ENCODE measurements at places on chromosomes 6 and 20.

DNA sequence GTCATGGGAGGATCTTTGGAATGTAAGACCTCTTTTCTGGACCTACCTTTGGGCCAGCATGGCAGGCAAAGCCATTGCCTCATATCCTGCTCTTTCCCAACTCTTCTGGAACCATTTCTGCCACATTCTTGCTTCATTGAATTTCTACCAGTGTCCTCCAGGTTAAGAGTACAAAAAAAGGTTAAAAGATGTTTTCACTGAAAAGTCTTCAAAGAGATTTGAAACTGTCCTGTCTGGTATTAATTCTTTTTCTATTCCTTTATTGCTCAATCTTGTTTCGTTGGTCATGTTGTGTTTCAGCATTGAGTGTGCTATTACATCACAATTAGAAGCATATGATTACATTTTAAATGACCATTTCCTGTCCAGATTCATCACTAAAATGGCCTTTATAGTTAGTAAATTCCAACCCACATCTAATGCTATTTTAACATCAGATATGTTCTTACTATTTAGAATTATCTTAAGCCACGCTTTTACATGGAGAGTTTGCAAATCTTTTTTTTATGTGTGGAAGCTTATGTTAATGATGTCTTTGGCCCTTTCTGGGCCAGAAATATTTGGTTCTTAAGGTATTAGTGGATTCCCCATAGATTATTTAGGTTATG lies 450.9 kb downstream of the GJA1 start:
- DNase-seq: no peak

DNA sequence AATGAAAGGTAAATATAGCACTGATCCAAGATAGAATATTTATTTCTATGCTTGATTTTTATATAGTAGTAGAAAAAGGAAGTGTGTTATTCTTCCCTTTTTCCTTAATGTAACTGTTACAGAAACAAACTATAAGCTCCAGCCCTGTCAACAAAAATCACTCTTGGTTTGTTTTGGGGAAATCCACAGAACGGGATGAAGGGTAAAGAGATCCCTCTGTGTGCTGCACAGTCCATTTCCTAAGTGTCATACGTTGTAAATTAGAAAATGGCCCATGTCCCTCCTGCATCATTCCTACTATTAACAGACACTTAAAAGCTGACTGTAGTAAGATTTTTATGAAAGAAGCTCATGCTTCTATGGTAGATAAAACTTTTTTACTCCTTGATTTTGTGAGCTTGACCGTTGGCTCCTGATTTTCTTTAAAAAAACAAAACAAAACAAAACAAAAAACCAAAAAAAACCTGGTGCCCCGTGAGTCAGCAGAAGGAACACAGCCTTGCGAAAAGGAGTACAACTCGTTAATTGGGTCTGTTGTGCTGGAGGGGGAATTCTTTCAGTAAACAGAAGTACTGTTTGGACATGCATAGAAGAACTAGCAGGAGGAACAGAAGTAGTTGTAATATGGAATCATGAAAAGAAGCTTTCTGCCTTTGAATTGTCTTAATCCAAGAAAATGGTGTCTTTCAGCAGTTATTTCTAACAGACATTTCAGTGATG lies 67.5 kb downstream of the RTN4IP1 start:
- DNase-seq: no peak

GRCh38 chr6:99491171-99491570 lies 24.1 kb downstream of the USP45 start:
- no peak for DNase-seq

- peak; percentile 77 for DNase-seq
Measured at GRCh38 chr20:21235484-21236445, 67.4 kb upstream of the XRN2 start.

GRCh38 chr6:37359039-37359438 lies 5.3 kb downstream of the RNF8 start:
- DNase-seq: no peak

GRCh38 chr20:20932156-20932555 lies 174.0 kb downstream of the LINC00237 start:
- no peak for DNase-seq

- DNase-seq: no peak
Measured at GRCh38 chr6:132661906-132662305, 2.9 kb upstream of the TAAR1 start.

DNA sequence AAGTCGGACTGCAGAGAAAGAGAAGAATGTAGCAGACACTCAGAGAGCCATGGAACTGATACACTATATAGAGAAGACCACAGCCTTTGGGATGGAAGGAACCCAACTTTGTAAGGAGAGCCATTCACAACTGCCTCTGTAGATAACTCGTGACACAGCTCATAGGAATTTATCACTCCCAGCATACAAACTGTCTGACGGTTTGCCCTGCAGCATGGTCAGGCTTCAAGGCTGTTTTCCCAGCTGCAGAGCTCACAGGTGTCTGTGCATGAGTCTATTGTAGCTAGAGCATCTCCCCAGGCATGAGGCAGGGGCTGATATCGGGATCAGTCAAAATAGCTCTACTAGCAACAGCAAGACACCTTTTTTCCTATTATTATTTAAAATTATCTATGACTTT lies 130.5 kb upstream of the DTNBP1 start:
- peak; percentile 34 for DNase-seq

GRCh38 chr20:16125816-16126215 lies 447.4 kb downstream of the KIF16B start:
- no peak for DNase-seq

- DNase-seq: no peak
Measured at GRCh38 chr20:47124181-47124717, 229.6 kb downstream of the EYA2 start.

GRCh38 chr6:98254624-98255023 lies 579.8 kb upstream of the POU3F2 start:
- no peak for DNase-seq

GRCh38 chr6:137191670-137192069 lies 18.2 kb upstream of the IL22RA2 start:
- DNase-seq: no peak

GRCh38 chr6:15663130-15663871 lies 473 bp upstream of the DTNBP1 start:
- no peak for DNase-seq

- no peak for DNase-seq
Measured at GRCh38 chr6:128763599-128764300, 119.2 kb upstream of the LAMA2 start.

DNA sequence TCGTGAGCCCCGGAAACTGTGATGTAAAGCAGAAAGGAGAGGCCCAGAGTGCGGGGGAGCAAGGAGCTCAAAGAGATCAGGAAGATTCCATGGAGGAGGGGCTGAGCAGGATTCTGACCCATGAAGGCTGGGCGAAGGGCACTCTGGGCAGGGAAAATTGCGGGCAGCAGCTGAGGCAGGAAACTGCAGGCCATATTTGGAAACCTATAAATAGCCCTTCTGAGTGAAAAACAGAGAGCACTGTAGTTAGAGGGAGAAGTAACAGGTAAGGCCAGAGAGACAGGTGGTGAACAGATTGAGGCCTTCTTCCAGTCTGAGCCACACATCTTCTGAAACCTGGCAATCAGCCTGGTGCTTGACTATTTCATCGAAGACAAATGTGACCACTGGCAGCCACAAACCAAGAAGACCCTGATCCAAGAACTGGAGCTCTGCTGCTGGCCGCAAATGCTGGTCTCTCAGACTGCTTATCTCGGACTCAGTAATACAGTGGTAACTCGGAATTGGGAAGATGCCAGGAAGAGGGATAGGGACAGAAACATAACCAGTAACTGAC lies 14.1 kb upstream of the BEND3 start:
- DNase-seq: no peak

- DNase-seq: no peak
Measured at GRCh38 chr6:82248273-82248735, 760 bp upstream of the IBTK start.

DNA sequence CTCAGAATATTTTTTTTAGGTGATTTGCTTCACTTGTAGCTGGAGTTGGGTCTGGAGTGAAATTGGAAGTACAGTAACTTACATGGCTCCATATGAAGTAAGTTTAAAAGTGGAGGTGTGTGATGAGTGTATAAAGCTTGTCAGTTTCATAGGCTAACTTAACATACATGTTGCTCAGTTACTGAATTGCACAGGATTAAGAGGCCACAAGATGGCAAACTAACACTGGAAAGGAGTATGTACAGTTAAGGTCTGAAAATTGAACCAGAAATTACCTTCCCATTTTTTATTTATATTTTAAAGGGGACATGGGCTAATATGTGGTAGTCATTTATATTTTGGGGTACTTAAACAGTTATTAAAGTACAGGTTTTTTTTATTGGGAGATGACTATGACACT lies 45.3 kb upstream of the SMIM8 start:
- DNase-seq: peak; percentile 12

- DNase-seq: no peak
Measured at GRCh38 chr6:125807293-125807692, 16.5 kb downstream of the NCOA7 start.

GRCh38 chr6:114735025-114735735 lies 392.4 kb upstream of the HS3ST5 start:
- no peak for DNase-seq

DNA sequence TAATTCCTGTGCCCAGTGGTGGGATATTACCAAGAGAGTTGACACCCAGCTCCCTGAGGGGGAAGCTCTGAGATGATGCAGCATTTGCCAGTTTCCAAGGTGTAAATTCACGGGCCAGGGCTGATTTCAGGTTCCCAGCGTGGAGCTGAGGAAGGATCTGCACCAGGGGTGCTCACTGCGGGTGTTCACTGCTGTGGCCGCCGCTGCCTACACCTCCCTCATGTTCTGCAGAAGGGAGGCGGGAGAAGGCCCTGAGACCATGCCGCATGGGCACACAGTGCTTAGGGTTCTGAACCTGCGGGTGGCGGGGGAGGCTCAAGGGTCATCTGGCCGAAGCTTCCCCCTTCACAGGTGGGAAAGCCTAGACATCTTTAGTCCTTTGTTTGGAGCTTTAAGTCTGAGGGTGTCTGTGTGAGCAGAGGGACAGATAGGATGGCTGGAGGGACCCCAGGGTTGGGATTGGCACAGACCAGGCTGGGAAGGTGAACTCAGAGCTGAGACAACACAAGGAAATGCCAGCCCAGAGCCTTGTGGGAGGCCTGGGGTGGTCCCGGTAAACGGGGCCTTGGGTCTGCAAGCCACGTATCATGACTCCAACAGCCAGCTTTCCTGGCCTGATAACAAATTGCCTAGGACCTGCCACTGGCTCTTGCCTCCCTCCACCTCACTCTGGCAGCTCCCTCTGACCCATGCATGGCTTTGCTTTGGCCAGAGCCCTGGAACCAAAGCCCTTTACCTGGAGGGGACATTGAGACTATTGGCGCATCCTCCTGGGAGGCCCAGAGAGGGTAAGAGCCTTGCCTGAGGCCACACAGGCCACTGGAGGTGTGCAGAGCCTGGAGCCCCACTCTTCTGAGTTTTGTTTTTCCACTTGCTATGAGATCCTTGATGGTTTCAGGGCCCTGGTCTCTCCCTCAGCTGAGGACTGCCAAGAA lies 40.4 kb downstream of the SYNJ2 start:
- DNase-seq: no peak

DNA sequence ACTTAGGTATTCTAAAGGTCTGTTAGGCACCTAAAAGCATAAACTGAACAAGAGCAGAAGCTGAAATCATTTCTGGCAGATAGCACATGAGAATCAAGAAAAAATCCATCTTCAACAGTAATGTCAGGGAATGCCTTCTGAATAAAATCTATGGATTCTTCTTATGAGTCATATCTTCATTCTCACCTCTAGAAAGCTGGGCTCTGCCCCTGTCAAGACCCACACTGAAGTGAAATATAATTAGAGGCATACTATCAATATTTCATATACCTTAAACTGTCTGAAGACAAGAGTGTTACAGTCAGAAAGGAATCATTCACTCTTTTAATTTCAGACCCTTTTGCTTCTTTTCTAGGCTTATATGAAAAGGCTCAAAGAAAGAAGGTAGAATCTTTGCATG lies 485.8 kb upstream of the PTCHD4 start:
- DNase-seq: no peak
